ENCODE measurements at places on chromosomes 13 and 19. TPM values are rescaled to one million over a fixed set of nuclear protein-coding genes. Genes with fewer than 3 reads are reported as not detected.

Gene BSG
- total RNA-seq, result 603 TPM

Gene NUDT19
- total RNA-seq, result 22.1 TPM

Gene FPR1
- not detected for total RNA-seq

Gene ZNF442
- total RNA-seq, result not detected

Gene DKKL1
- 1.0 TPM for total RNA-seq

Gene SLC1A6
- not detected for total RNA-seq

Gene GZMM
- total RNA-seq, result 0.59 TPM

Gene WDR88
- not detected for total RNA-seq

Gene ZNF723
- not detected for total RNA-seq

Gene VASP
- 152 TPM for total RNA-seq

Gene RB1
- total RNA-seq, result 36.7 TPM

Gene ZNF799
- total RNA-seq, result 3.6 TPM

Gene INSL3
- total RNA-seq, result 0.96 TPM

Gene OR10H1
- total RNA-seq, result 0.17 TPM

Gene HMG20B
- total RNA-seq, result 186 TPM

Gene GRIK5
- 1.7 TPM for total RNA-seq

Gene PSG6
- not detected for total RNA-seq

Gene LPAR6
- total RNA-seq, result 0.12 TPM

Gene MADCAM1
- total RNA-seq, result 0.57 TPM

Gene CD33
- total RNA-seq, result 3.1 TPM

Gene ATP4A
- 0.27 TPM for total RNA-seq

Gene MRPS31
- total RNA-seq, result 22.8 TPM

Gene ATXN8OS
- total RNA-seq, result not detected

Gene BLOC1S3
- total RNA-seq, result 12.2 TPM

Gene MEDAG
- not detected for total RNA-seq

Gene PTH2
- total RNA-seq, result 9.5 TPM

Gene KCNN1
- total RNA-seq, result 0.61 TPM

Gene SBK3
- total RNA-seq, result 1.2 TPM

Gene MCEMP1
- total RNA-seq, result not detected

Gene HSD17B14
- 3.9 TPM for total RNA-seq

Gene KLK4
- 0.84 TPM for total RNA-seq

Gene MPV17L2
- 18.7 TPM for total RNA-seq

Gene C19orf18
- not detected for total RNA-seq

Gene ZNF491
- not detected for total RNA-seq

Gene GPC6
- 0.22 TPM for total RNA-seq

Gene ZNF626
- not detected for total RNA-seq

Gene SLC8A2
- total RNA-seq, result 0.98 TPM

Gene ZNF584
- 25.8 TPM for total RNA-seq

Gene F10
- 4.0 TPM for total RNA-seq

Gene KLK10
- total RNA-seq, result 33.6 TPM

Gene KLF1
- not detected for total RNA-seq

Gene KLK14
- 0.76 TPM for total RNA-seq

Gene FLT1
- 0.25 TPM for total RNA-seq

Gene IGFL3
- not detected for total RNA-seq

Gene PPP2R1A
- total RNA-seq, result 266 TPM

Gene NECTIN2
- 96.3 TPM for total RNA-seq

Gene FBN3
- total RNA-seq, result 6.6 TPM

All from HCT116 (cell line).